ENCODE measurements at places on chromosomes 12 and 14.
A peak's percentile ranks its signal among the peaks of the same experiment; 100 is the strongest.

- no peak for DNase-seq
Measured at GRCh38 chr12:11584221-11584855, 65.1 kb upstream of the ETV6 start.

DNA sequence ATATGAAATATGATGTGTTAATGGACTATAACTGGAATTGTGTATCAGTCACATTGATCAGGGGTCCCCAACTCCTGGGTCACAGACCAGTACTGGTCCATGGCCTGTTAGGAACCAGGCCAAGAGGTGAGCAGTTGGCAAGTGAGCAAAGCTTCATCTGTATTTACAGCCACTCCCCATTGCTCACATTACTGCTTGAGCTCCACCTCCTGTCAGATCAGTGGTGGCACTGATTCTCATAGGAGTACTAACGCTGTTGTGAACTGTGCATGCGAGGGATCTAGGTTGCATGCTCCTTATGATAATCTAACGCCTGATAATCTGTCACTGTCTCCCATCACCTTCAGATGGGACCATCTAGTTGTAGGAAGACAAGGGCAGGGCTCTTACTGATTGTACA is 72.3 kb downstream of the CDK17 start:
- no peak for DNase-seq

- no peak for DNase-seq
Measured at GRCh38 chr12:75784591-75784990, 247.0 kb downstream of the PHLDA1 start.

DNA sequence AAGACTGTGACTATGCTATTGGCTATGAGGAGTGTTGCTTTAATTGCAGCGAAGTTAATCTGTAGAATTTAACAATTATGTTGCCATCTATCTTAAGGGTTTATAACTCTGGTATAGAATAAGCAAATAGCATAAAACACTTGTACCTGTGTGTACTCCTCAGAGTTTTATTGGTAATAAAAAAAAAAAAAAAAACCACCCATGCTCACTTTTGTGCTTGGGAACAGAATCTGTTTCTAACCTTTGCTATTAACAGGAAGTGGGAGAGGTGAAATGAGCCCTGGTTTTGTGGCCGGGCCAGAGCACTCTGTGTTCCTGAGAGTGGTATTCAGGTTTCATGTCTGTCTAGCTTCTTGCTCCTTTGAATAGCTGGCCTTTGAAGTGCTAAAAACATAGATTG is 53.1 kb downstream of the PDE3A start:
- no peak for DNase-seq

- DNase-seq, result peak; percentile 68
Measured at GRCh38 chr12:55718015-55718414, 2.2 kb downstream of the BLOC1S1 start.

DNA sequence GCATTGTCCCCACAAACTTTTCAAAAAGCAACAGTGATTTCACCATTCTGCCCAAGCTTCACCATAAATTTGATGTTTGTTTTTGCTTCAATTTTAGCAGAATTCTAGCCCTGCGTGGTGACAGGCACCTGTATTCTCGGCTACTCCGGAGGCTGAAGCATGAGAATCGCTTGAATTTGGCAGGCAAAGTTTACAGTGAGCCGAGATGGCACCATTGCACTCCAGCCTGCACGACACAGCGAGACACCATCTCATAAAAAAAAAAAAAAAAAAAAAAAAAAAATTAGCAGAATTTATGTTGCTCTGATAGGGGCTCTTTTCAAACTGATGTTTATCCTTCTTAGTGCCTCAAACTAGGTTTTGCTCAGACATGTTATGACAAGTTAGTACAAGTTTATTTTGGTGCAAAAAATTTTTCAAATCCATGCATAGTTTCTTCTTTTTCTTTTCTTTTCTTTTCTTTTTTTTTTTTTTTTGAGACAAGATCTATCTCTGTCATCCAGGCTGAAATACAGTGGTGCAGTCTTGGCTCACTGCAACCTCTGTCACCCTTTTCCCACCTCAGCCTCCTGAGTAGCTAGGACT is 24.3 kb downstream of the RASSF3 start:
- DNase-seq, result no peak

- no peak for DNase-seq
Measured at GRCh38 chr14:61838661-61839245, 76.5 kb downstream of the SNAPC1 start.

DNA sequence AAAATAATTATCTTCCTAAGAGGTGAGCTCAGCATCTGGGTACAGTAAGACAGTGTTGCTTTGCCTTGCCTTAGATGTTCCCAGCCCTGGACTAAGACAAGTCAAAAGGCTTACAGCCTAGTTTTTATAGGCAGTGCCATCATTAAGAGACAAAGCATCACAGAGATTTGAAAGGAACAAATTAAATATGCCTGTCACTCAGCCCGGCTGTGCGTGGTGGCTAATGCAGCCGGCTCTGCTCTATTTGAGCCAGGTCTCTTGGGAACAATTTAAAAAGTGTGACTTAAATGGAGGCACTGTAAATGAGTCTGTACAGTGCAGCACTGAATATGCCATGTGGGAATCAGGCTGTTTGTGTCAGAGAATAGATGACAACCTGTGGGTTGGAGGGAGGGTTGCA is 1687.4 kb upstream of the FLRT2 start:
- no peak for DNase-seq

- no peak for DNase-seq
Measured at GRCh38 chr12:81874586-81874985, 115.4 kb upstream of the PPFIA2 start.

- peak; percentile 78 for DNase-seq
Measured at GRCh38 chr12:105562199-105562971, 231.9 kb downstream of the C12orf75 start.

- no peak for DNase-seq
Measured at GRCh38 chr12:53805791-53806190, 54.0 kb upstream of the CISTR start.

GRCh38 chr14:105533391-105533790 is 7.0 kb downstream of the TMEM121 start:
- DNase-seq, result no peak
